Lung (tissue), 17 donors: ENCODE measurements at places on chromosomes 6 and 20. TPM values are rescaled to one million over a fixed set of nuclear protein-coding genes. Genes with fewer than 3 reads are reported as not detected.

DNA sequence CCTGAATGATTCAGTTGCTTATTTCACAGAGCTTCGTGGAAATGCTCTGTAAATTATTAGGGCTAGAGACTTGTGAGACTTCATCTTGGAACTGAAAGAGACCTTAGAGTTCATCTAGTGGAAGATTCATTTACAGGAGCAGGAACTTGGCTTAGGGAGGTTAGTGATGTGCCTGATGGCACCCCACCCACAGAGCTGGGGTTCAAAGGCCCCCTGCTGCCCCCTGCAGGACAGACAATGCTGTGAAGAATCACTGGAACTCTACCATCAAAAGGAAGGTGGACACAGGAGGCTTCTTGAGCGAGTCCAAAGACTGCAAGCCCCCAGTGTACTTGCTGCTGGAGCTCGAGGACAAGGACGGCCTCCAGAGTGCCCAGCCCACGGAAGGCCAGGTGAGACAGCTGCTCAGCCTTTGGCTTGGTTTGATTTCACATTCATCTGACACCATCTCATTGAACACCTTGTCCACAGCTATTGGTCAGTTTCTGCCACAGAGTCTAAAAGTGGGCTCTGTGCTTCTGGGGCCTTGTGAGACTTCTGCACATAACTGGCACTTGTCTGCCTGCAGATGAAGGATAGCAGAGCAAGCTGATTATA lies 25.1 kb downstream of the MYBL2 start:
- no peak overlapping the region for H3K4me3 ChIP-seq
- H3K27ac ChIP-seq, result no peak overlapping the region
- H3K36me3 ChIP-seq, result no peaks in the 10 kb centered on the region
- no peaks in the 10 kb centered on the region for H3K27me3 ChIP-seq
- no peaks in the 10 kb centered on the region for H3K4me1 ChIP-seq

- no peaks in the 10 kb centered on the region for H3K27me3 ChIP-seq
- H3K4me3 ChIP-seq, result no peak overlapping the region
- no peaks in the 10 kb centered on the region for H3K4me1 ChIP-seq
- no peak overlapping the region for H3K27ac ChIP-seq
- peak; percentile 45 for DNase-seq
These were observed 56.9 kb downstream of the PDE10A start for GRCh38 chr6:165605901-165606739.

- H3K4me3 ChIP-seq, result no peak overlapping the region
- no peak for DNase-seq
- H3K27me3 ChIP-seq, result no peaks in the 10 kb centered on the region
- peaks cover 11% of the 10 kb centered on the region for H3K36me3 ChIP-seq
These were observed 3.7 kb downstream of the PFDN6 start for GRCh38 chr6:33292996-33293682.

GRCh38 chr20:9186396-9186795 lies 117.5 kb downstream of the PLCB4 start:
- H3K4me1 ChIP-seq, result no peaks in the 10 kb centered on the region
- no peak for DNase-seq
- H3K27ac ChIP-seq, result no peak overlapping the region
- H3K4me3 ChIP-seq, result no peak overlapping the region
- no peaks in the 10 kb centered on the region for H3K27me3 ChIP-seq
- no peaks in the 10 kb centered on the region for H3K36me3 ChIP-seq

- H3K36me3 ChIP-seq, result no peaks in the 10 kb centered on the region
- H3K4me1 ChIP-seq, result no peaks in the 10 kb centered on the region
- H3K4me3 ChIP-seq, result no peak overlapping the region
- H3K27ac ChIP-seq, result no peak overlapping the region
- no peaks in the 10 kb centered on the region for H3K27me3 ChIP-seq
- DNase-seq, result no peak
These were observed 10.5 kb upstream of the PTGIS start for GRCh38 chr20:49578436-49578835.

Gene MAP7
- 23.4 TPM for total RNA-seq

Gene GPLD1
- 3.8 TPM for total RNA-seq

Gene IL17A
- not detected for total RNA-seq

Gene C6orf163
- 2.4 TPM for total RNA-seq

Gene RBM24
- 1.9 TPM for total RNA-seq
